Stimulated activated CD4-positive, alpha-beta T cell treated with anti-CD3 and anti-CD28 coated beads, Interleukin-15, amount 100 ng/mL, for 48 hours (primary cell): ENCODE measurements at places on chromosomes 2 and 18.

DNA sequence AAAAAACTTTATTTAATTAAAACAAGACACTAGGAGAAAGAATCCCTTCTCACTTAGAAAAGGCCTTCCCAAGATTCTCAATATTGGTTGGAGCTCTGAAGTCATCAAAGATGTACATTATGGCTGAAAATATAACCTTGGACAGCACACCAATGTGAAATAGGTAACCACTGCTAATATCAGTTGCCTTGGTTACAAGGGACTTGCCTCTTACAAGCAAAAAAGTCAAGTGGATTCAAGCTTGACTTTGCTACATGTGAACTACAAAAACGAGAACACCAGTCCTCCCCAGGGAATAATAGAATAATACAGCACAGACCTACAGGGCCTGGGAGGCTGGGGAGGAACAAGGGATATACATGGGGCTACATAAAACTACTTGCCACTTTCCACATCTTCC is 46.1 kb downstream of the NABP1 start:
- no peak for DNase-seq

- DNase-seq, result no peak
These were observed 10.7 kb downstream of the STEAP3 start for GRCh38 chr2:119234021-119235019.

- DNase-seq, result no peak
These were observed 119.2 kb downstream of the CACNB4 start for GRCh38 chr2:151979694-151980093.

GRCh38 chr2:201532686-201533304 is 81.3 kb downstream of the STRADB start:
- DNase-seq, result no peak

- no peak for DNase-seq
These were observed 42.8 kb upstream of the MYCN start for GRCh38 chr2:15897431-15898098.
